BJ (cell line): ENCODE measurements at places on chromosomes 2 and 18. TPM values are rescaled to one million over a fixed set of nuclear protein-coding genes. Genes with fewer than 3 reads are reported as not detected.

GRCh38 chr18:65737471-65737955, 13.3 kb upstream of the CDH7 start:
- no peak for DNase-seq

GRCh38 chr2:136306836-136307235, 188.9 kb upstream of the CXCR4 start:
- no peak for DNase-seq

- no peak for DNase-seq
These were observed 547 bp downstream of the SLC35F5 start for GRCh38 chr2:113755835-113756354.

DNA sequence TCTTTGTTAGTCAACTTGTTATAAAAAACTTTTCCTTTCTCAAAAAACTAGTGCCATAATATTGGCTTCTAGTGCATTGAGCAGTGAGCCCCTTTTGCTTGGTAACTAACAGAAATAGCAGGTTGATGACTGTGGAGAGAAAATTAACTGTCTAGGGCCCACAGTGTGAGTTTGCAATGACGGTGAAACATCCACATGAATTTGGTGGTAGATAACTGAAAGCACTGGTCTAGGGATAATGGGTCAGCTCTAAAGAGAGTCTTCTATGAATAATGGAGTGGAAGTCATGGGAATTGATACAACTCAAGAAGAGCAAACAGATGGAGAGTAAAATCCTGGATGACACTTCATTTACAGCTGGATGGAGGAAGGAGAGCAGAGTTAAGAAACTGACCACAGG, 245.4 kb downstream of the METTL4 start:
- DNase-seq: no peak

- DNase-seq: no peak
These were observed 12.8 kb downstream of the SPEG start for GRCh38 chr2:219447242-219448098.

DNA sequence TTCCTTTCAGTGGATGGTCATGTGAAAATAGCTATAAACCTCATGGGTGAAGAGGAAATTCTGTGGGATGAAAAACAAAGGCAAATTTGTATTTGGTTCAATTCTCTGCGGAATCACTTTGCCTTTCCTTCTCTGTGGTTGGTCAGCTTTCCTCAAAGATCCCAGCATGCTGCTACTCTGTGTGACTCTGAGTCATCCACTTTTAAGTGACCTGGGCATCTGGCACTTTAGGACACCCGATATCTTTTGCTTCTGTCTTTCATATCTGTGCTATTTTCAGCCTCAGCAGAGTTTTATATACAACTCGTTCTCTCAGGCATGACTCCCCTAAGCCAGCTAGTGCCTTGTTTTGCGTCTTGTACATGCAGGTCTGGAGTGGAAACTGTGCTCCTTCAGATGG, 217.0 kb upstream of the PIEZO2 start:
- peak; percentile 2 for DNase-seq

DNA sequence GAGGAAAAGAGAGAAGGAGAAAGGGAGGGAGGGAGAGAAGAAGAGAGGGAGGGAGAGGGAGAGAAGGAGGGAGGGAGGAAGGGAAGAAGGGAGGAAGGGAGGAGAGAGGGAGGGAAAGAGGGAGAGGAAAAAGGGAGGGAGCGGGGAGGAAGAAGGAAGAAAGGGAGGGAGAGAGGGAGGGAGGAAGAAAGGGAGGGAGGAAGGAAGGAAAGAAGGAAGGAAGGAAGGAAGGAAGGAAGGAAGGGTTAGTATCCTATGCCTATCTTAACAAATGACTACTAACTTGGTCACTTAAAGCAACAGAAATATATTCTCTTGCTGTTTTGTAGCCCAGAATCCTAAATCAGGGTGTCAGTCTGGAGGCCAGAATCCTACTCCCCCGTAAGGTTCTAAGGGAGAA, 52.1 kb downstream of the CMPK2 start:
- DNase-seq: no peak

GRCh38 chr2:97931118-97931857, 64.5 kb downstream of the TMEM131 start:
- DNase-seq: no peak

DNA sequence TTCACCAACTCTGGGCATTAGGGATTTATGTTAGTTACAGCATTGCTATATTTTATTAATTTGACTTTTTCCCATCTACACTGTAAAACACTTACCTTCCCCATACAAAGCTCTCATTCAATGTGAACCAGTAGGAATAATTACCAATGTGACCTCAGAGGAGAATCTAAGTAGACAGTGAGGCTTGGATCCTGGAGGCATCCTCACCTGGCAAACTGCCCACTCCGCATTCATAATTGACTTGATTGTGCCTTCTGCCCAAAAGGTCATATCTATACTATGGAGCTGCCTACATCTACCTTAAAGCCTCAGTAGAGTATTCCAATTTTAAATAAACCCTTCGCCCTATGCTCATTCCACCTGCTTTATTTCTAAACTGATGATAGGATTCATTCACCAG, 45.4 kb upstream of the SCN1A start:
- DNase-seq: no peak

DNA sequence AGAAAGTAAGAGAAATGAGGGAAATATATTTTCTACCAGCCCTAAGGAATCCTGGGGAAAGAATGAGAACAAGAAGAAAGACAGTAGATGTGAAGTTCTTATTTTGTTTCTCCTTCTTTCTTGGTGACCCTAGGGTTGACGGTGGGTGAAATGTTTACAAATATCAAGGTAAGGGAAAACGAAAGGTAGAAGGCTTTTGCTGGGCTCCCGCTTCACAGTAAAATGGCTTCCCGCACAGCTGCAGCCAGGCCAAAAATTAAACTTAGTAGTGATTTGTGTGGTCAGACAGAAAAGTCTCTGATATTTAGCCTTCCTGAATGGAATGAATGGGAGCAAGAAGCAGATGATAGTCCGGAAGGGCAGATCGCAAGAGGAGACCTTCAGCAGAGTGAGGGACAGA, 99.1 kb upstream of the COL3A1 start:
- DNase-seq: no peak

DNA sequence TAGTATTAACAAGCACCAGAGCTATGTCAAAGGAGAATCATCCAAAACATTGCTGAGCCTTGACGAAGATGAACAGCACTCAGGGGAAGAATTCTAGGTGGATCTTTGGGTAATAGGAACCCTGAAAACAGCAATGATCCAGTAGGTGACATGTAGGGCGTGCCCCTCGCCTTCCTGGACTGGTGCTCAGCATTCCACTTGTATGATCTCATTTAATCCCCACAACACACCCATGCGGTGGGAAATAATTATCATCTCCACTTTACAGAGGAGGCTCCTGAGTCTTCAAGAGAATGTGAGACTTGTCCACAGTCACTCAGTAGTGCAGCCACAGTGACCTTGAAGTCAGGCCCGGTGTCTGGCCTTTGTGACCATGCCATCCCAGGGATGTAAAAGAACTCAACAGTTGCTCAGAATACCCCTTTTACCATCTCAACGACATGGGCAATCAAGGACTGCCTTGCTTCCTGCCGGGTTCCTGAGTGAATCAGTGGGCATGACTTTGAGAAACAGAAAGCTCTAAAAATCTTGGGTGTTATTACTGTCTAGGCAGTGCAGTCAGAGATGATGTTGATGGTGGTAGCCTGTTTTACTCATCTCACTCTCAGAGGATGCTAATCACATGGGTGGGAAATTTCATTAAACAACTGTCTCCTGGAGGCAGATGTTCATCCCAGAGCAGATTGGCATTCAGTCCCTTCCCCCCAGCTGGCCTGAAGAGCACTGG, 161.6 kb downstream of the BCL11A start:
- DNase-seq: no peak

- no peak for DNase-seq
These were observed 596.6 kb upstream of the GYPC start for GRCh38 chr2:126059379-126059778.

DNA sequence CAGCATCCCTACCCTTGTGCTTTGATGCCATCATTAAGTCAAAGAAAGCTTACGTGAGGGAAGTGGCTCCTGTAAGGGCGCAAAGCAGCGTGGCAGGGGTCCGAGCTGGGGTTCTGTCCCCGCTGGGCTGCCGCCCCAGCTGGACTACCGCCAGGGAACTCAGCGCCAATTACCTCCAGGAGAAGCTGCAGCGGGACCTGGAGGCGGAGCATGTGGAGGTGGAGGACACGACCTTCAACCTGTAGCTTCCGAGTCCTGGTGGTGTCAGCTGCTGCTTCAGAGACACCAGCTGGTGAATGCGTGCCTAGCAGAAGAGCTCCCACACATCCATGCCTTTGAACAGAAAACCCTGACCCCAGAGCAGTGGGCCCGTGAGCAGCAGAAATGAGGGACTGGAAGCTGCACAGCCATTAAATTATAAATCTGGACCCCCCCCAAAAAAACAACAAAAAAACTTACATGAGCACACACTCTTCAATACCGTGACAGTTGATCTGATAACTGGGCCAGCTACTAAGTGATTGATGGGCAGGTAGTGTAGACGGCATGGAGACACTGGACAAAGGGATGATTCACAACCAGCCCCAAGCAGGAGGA, 20.1 kb upstream of the YES1 start:
- DNase-seq: no peak

DNA sequence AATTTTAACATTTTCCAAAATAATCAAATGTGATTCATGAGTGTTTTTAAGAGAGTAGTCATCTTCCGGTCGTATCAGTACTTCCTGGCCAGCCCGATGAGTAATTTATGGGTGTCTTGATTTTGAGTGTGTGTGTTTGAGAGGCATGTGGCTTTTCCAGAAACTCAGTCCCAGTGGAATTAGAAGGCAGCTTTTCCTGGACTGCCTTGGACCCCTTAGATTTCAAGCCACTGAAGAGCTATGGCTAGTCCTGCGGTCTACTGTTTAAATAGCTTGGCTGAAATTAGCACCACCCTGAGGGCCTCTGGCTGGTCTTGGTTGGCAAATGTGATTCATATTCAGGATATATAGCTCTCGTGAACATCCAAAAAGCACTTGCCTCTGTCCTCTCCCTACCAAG, 59.4 kb downstream of the HK2 start:
- peak; percentile 64 for DNase-seq

DNA sequence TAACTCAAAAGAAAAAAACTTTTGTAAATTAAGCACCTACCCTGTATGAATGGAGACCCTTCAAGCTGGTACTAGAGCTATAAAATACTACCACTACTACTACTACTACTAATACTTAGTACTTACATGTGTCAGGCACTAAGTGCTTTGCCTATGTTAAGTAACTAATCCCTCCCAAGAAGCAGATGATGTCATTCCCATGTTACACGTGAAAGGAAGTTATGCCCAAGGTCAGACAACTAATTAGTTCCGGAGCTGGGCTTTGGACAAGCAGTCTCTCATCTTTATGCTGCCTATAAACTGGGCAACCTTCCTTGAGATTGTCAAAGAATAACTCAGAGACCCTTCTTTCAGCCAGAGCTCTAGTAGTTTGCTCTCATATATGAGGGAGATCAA, 13.9 kb upstream of the ATP6V1B1 start:
- DNase-seq: no peak

DNA sequence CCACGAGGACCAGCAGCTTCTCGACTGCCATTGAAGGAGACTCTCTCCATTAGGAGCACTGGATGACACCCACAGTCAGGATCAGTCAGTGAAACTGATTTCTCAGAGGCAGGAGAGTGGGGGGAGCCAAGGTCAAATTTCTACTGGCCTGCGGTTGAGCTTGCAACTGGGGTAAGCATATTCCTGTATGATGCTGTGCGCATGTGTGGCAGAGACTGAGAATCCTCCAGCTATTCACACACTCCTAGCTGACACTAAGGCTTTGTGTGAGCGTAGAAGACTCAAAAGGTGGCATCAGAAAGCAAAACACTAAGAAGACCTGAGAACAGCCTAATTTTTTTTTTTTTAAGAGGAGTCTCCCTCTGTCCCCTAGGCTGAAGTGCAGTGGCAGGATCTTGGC, 19.8 kb upstream of the TTL start:
- DNase-seq: no peak

- no peak for DNase-seq
These were observed 6.8 kb upstream of the DDX1 start for GRCh38 chr2:15584767-15585469.

DNA sequence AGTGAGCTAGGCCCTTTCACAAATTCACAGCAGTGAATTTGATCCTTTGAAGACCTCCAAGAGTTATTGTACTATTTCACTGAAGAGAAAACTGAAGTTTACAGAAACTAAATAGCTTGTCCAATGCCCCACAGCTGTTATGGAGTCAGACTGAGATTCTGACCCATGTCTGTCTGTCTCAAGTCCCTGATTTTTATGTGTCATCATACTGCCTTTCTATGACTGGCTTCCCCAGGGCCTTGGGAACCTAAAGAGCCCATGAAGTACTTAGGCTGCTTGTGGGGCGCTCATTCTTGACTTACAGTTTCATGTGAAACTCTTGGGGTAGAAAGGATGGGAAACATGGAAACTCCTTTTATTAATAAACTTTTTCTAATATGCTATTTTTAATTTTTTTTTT, 107.7 kb downstream of the ATL2 start:
- no peak for DNase-seq

- DNase-seq: no peak
These were observed 13.0 kb downstream of the SCYGR4 start for GRCh38 chr2:227630322-227630721.

GRCh38 chr2:185127412-185127811, 529.1 kb downstream of the ZNF804A start:
- DNase-seq: no peak

- no peak for DNase-seq
These were observed 48.4 kb upstream of the NEMP2 start for GRCh38 chr2:190582736-190583506.

DNA sequence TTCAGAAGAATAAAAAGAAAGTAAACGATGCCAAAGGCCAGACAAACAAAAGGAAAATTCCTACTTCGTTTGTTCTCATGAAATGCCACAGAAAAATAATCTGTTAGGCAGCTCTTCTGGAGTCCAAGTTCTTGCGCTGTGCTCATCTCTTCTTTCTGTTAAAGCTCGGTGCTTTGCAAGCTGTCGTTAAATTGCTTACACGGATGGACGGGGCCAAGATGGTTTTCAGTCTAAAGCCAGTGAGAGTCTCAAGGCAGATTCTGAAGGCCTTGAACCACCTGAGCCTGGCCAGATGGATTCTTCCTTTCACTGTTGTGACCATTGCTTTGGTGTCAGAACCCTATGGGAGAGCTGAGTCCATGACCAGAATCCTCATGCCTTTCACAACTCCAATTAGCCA, 97.6 kb upstream of the RMDN2 start:
- no peak for DNase-seq

DNA sequence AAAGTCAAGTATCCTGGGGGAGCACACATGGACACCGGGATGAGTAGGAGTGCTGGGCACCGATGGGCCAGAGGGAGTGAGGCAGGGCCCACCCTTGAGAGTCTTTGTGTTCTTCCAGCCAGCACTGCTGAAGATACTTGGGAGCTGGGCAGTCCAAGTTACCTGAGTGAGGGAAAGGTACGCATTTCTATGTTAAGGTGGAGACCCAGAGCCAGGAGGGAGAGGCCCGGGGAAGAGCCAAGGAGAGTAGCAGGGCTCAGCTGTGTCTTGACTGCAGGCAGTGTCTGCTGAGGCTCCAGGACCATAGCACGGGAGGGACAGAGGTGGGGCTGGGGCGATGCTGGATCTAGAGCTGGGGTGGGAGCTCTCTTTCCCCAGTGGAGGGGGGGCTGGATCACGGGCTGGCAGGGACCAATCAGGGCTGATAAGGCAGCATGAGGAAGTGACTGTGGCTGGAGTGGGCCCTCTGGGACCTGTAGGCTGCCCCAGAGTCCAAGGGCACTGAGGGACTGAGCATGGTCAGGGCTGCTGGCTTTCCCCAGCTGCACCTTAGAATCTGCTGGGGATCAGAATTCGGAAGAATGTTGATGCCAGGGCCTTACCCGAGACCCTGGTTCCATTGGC, 289.2 kb downstream of the PHLPP1 start:
- no peak for DNase-seq

Gene LCT
- not detected in 2 replicates for polyA plus RNA-seq

Gene DSEL
- 19.9 and 44.5 TPM in 2 replicates for polyA plus RNA-seq

Gene FNDC4
- polyA plus RNA-seq: 6.9 and 8.9 TPM in 2 replicates

Gene DSG2
- polyA plus RNA-seq: 0.01 TPM in 2 replicates
